ENCODE measurements at places on chromosomes 1 and 21.

DNA sequence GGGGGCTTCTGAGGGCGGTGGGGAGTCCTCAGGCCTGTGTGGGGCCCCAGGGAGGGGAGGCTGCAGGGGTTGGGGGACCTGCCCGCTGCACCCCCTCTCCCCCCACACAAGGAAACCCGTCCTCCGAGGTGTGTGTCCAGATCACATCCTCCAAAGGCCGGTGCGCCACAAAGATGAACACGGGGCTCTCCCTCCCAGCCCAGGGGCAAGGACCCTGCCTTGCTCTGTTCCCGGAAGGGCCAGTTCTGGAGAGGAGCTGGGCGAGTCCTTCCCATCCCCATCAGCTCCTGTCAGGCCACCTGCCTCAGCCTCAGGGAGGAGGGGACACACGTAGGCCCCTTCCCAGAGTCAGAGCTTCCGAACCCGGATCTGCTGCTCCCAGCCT lies 2.5 kb upstream of the TTLL10 start:
- no peak for DNase-seq

DNA sequence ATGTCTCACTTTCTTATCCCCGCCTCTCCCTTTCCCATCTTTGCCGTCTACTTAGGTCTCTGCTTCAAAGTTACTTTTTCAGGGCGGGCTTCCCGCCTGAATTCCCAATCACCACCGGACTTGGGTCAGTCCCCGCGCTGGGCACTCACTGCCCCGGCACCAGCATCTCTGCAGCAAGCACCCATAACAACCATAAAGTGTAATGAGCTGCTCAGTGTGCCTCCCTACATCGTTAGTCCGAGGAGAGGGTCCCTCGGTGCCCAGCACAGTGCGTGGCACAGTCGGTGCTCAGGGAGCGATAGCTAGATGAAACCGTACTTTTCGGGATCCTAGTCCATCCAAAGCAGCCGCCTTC lies 633 bp upstream of the CTPS1 start:
- DNase-seq = no peak

DNA sequence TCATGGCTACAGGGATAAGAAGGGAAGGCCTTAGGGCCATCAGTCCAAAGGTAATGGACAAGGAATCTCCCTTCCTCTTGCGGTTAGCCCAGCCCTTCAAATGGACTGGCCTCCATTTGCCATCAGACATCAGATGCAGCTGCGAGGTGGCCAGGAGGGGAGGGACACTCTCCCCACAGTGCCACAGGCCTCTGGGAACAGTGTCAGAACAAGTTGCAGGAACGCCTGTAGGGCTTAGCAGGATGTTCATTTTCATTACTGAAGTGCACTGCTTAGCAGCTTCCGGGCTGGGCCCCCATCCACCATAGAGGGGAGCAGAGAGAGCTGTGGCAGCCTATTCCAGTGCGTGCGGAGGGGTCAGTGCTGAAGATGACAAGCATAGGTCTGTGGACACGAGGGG lies 127.5 kb downstream of the GALNT2 start:
- no peak for DNase-seq

DNA sequence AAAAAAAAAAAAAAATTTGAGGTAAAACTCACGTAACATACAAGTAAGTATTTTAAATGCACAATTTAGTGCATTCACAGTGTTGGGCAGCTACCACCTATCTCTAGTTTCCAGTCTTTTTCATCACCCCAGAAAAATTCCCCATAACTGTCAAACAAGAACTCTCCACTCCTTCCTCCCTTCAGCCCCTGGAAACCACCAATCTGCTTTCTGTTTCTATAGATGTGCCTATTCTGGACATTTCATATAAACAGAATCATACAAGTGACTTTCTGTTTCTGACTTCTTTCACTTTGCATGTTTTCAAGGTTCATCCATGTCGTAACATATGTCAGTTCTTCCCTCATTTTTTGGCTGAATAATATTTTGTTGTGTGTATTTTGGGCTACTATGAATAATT lies 24.9 kb upstream of the ETS2 start:
- DNase-seq = no peak

DNA sequence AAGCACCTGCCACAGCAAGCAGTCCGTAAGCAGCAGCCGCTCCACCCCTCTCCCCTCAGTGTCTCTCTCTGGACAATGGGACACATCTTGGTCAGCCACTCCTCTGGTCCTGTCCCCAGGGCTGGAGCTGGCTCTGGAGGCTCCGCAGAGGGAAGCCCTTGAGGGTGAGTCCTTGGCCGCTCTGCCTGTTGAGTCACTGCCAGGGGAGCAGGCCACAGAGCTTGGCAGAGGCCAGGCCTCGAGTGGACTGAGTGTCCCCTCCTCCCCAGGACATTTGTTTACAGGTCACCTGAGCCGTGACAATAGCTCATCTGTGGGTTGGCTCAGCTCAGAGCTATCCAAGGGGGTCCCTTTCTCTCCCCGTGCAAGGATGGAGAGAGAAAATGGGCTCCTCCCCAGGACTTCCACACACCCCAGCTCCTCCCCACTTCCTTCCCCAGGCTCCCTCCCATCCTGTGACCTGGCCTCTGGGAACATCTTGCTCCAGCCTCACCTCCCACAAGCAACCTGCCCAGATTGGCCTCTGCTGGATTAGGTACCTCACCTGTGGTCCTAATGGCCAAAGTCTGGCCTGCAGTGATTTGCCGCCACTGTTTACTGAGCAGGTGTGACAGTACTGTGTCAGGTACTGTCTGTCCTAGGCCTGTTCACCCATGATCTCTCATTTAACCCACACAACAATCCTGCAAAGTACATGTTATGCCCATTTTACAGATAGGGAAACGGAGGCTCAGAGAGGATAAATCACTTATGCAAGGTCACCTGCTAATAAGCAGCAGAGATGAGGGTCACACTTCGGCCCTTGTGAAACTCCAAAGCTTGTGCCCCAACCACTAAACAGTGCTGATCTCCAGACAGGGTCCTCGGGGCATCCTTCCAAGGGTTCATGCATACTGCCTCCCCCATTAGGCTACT lies 4.8 kb downstream of the FAM131C start:
- no peak for DNase-seq

DNA sequence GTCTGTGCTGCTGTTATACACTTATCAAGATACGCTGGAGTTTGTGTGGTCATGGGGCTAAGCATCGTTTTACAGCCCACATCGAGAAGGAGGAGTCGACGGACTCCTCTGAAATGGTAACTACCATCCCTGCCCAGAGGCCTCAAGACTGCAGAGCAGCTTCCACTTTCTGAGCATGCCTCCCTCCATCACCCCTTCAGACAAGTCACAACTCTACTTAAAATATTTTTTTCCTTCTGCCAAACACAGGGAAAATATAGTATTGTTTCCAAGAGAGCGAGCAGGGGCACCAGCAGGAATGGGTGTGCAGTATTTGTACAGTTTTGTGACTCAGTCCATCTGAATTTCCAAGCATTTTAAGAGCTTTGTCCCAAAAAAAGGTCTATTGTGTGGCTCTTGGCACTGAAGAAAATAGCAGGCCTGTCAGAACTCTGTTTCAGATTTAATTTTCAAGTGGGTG lies 14.1 kb downstream of the EVA1C start:
- no peak for DNase-seq

DNA sequence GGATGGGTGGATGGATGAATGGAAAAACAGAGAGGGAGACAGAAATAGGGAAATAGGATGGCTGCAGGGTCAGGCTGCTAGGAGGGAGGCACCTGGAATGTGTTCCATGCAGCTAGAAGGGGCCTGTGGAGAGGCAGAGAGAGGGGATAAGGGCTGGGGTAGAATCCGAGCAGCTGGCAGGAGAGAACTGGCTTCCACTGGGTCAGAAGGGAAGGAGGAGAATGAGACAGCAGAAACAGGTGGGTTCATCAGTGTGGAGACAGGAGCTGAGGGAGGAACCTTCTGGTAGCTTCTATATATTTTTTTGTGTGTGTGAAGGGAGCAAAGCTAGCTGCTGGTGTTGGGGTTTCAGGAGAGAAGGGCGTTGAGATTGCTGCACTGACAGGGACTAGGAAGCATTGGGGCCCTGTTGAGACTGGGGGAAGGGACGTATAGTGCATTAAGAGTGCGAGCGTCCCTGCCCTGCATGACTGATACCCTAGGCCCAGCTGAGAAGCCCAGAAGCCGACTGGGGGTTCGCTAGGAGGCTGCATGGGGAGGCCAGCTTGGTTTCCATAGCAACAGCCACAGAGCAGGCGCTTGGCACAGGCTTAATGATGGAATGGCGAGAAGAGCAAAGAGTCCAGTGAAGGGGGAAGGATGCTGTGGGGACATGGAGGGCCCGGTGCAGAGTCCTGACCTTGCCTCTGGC lies 14.8 kb upstream of the KIF21B start:
- no peak for DNase-seq

DNA sequence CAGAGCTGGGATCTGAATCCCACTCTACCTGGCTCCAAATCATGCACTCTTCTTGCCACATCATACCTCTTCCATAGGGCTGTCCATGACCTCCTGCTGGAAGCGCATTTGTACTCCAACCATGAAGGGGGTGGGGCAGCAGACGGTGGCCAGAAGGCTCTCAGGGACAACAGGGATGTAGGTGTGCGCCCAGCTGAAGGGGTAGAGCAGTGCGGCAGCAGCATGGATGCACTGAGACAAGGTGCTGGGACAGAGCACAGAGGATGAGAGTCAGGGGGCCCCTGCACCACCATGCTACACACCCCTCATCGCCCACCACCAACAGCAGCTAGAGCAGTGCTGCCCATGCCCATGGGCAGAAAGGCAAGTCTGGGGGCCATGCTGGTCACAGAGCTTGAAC lies 8.4 kb downstream of the DENND2D start:
- no peak for DNase-seq

DNA sequence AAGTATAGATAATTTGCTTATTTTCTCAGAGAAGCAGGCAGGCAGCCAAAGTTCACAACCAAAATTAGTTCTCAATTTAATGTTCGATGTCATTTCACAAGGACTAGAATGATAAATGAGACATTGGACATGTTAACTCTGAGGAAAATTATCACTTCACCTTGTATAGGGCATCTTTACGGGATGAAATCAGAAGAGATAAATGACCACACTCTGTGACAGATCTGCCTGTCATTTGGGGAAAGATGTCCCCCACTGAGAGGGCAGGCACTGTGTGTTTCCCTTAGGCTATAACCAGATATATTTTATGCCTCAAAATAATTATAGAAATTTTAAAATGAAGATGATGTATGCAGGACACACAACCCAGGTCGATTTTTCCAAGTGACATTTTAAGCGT lies 642.9 kb downstream of the BRINP3 start:
- DNase-seq = no peak

- no peak for DNase-seq
Measured at GRCh38 chr1:20291645-20292084, 990 bp downstream of the VWA5B1 start.

DNA sequence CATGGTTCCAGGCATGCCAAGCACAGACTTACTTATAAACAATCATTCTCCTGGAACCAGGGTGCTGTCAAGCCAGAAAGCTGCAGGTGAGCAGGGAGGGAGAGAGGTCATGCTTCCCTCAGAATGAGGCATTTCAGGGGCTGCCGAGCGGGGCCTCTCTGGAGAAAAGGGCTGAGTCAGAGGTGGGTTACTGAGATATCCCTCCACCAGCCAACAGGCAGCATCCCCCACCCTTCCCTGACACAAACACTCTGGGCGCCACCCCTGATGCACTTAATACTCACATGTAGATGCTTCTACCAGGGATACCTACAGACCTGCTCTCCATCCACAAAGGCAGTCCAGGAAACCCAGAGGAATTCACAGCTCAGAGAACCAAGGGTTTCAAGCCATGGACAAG lies 13.1 kb downstream of the STK40 start:
- DNase-seq = no peak

- DNase-seq = no peak
Measured at GRCh38 chr1:27350663-27351540, 9.1 kb downstream of the SYTL1 start.

DNA sequence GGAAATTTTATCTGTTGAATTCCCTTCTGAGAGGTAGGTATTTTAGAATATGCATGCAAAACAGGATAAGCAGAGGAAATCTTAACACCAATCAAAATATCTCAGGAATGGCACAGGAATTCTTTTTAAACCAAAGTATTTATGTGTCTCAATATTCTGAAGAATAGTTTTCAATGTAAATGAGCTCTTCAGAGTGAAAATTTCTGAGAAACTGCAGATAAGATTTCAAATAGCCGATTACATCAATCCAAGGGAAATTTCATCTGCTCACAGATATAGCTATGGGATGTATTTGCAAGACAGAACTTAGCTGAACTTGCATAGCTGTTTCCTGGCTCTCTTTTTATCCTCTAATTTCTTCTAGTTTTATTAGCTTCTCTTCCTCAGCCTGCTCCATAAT lies 209.5 kb downstream of the GRIK1 start:
- DNase-seq = no peak

GRCh38 chr1:156693848-156694689 lies 11.3 kb downstream of the CRABP2 start:
- DNase-seq = no peak

- no peak for DNase-seq
Measured at GRCh38 chr1:65509912-65510680, 89.6 kb downstream of the LEPR start.

GRCh38 chr1:84770481-84770880 lies 80.2 kb upstream of the SSX2IP start:
- DNase-seq = no peak

DNA sequence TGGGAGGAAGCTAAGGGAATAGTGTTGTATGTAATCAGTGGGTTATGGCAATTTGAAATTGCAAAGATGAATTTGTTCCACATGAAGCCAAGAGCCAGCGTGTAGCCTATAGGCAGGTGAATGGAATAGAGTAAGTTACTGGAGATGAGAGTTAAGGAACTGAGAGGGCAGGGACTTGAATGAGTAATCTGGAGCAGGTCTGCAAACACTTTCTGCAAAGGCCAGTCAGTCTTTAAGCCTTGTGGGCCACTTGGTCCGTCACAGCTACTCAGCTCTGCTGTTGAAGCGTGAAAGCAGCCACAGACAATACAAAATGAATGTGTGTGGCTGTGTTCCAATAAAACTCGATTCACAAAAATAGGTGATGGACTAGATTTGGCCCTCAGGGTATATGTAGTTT lies 29.2 kb downstream of the SZT2 start:
- no peak for DNase-seq

GRCh38 chr1:56266359-56266758 lies 313.0 kb downstream of the PLPP3 start:
- no peak for DNase-seq

GRCh38 chr1:64505232-64505943 lies 35.5 kb downstream of the CACHD1 start:
- peak; percentile 61 for DNase-seq

GRCh38 chr1:61157468-61157987 lies 75.2 kb downstream of the NFIA start:
- no peak for DNase-seq

- DNase-seq = no peak
Measured at GRCh38 chr1:65055747-65056146, 89.4 kb upstream of the JAK1 start.

Data from stimulated activated naive CD4-positive, alpha-beta T cell (primary cell).